ENCODE measurements at places on chromosomes 3 and 15.

- peak; percentile 71 for DNase-seq
These were observed 42.5 kb downstream of the TAMM41 start for GRCh38 chr3:11803977-11804892.

DNA sequence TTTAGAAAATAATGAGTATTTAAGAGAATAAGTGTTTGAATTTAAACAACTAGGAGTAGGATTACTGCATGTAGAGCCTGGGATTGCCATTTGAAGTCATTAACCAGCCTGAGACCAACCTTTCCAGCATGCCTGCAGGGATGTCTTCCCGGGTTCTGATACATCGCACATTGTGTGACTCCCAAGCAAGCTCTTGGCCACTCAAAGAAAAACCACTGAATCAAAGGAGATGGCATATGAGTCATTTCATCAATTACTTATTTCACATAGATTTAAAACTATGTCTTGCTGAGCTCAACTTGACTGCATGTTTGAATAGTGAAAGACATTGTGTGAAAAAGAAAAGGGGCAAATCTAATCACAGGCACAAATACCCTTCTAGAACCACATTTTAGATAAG lies 15.0 kb upstream of the THBS1 start:
- DNase-seq: no peak

- no peak for DNase-seq
These were observed 3.1 kb upstream of the CDV3 start for GRCh38 chr3:133570139-133570936.

DNA sequence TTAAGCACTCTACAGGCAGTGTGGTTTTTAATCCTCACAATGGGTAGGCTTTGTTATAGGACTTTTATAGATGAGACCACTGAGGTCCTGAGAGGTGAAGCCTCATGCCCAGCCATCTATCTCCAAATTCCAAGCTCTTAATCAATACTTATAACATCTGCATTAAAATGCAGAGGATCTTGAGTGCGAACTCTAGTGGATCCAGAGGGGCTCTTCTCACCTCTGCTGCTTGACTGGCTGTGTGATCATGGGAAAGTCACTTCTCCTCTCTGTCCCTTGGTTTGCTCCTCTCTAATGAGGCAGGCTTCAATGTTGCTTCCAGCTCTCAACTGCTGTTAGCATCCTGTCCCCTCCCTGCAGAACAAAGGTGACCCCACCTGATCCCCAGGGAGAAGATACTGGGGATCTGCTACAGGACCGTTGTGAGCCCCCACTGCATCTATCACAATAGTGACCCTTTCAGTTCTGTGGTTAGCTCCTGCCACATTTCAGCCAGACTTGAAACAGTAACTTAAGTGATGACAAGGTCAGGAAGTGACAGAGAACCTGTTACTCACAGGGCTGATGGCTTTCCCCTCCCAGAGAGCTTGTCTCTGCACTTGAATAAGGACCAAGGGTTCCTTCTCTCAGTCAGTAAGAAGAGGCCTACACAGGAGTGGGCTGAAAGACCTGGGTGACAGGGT lies 1.3 kb downstream of the SLC27A2 start:
- DNase-seq: no peak

DNA sequence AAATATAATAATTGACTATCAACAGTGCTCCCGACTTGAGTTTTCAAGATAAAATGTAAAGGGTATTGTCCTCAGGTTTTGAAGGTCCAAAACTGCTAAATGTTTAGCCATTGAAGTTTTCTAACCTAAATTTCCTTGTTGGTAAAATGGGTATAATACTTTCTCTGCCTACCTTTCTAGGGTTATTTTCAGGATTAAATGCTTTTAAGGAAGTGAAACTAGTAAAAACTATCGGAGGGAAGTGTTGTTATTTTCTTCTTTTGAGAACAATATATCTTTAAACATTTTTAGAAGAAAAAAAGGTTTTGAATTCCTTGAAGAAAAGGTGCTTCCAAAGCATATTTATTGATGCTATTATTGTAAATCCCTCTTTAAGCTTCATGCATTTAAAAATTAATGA lies 67.3 kb downstream of the FILIP1L start:
- DNase-seq: no peak

- DNase-seq: no peak
These were observed 775.3 kb upstream of the ARPP21 start for GRCh38 chr3:34864011-34864410.

GRCh38 chr3:124217542-124217941 lies 225.6 kb upstream of the ROPN1 start:
- peak; percentile 68 for DNase-seq

DNA sequence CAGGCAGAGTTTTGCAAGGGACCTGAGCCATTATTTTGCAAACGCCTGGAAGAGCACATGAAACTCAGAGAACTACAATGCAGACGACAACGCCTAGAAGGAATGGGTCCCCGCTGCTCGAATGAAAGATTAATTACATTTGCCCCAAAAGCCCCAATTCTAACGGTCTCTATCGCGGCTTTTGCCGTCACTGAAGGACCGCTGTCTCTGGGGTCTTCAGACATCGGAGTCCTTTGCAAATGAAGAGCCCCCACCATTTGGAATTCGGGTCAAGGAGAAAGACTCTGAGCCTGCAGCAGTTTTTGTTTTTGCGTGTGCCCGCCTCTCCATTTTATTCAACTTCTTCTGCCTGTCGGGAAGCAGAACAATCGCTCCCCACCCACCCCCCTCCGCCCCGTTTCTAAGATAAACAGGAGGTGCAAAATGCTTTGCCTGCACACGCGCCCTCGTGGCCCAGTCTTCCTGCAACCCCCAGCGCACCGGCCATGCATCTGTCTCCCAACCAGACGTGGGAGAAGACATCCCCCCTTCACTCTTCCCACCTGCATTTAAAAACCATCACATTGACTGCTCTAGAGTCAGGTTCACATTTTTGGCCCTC lies 13.5 kb downstream of the SOX2 start:
- no peak for DNase-seq

GRCh38 chr15:64011736-64012135 lies 34.5 kb downstream of the DAPK2 start:
- DNase-seq: no peak

GRCh38 chr15:81859737-81860516 lies 185.9 kb downstream of the MEX3B start:
- DNase-seq: peak; percentile 83

DNA sequence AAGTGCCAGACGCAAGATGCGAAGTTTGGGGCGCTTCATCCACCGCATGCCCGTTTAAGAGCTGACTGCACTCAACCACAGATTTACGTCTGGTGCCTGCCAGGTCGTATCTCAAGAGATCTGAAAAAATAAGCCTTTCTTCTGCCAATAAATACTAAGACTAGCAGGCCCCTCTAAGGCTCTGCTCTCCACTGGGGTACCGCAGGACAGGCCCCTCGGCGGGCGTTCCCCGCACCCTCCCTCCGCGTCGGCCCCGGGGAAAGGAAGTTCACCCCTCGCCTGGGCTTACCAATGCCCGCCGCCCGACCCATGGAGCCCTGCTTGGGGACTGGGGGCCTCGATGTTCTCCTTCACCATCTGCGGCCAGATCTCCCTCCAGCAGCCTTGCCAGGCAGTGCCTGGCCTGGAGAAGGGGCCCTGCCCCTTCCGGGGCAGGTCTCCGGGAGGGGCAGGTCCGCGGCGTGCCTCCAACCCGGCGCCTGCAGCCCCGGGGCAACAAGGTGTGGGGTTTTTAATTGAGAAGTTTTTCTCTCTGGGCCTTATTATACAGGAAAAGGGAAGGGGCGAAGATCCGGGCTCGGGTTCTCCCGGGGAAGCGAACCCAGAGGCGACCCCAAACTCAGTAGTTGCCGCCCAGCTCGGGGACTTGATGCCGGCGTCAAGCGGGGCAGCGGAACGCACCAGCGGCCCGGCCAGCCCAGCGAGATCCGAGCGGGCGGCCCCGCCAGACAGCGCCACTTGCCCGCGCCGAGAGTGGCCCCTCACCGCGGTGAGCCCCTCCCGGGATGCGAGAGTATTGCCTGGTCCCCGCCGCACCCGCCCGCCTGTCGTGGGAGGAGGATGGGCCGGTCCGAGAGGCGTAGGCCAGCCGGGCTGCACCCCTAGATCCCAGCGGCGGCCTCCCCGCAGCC lies 735 bp downstream of the GOLGA8B start:
- peak; percentile 64 for DNase-seq

DNA sequence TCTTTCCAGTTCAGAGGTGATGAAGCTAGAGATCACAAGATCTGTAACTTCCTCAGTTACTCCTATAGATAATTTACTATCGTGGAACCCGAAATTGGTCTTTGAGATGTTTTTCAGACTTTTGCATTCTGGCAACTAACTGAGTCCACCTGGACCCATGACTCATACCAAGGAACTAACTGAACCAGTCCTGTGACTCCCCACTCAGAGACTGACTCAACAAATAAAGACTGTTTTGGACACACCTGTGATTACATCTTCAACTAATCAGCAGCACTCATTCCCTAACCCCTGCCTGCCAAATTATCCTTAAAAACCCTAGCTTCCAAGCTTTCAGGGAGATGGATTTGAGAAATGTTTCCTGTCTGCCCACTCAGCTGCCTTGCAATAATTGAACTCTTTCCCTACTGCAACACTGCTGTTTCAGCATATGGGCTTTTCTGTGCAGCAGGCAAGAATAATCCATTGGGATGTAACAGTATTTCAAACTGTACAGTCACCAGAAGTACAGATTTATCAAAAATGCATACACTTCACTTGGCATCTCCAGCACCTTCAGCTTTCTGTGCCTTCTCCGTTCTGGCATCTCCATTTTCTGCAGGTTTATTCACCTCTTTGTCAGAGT lies 57.7 kb downstream of the GATM start:
- DNase-seq: no peak

DNA sequence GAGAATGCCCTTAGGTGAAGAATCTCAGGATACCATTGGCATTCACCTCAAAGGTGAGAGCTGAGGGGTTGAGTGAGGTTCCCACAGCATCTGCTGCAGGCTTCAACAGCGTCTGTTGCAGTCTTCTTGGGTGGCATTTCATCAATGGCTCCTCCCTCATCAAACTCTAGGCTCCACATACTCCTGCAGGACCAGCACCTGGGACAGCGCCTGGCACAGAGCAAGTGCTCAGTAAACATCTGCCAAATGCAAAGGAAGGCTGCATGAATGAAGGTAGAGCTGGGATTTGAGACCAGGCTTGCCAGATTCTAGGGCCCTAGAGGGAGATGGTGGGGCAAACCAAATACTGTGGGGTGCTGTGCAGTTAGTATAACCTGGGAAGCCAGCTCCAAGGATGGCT lies 9.6 kb downstream of the TRH start:
- DNase-seq: no peak

GRCh38 chr3:146390006-146390772 lies 79.2 kb downstream of the PLSCR2 start:
- DNase-seq: no peak

- no peak for DNase-seq
These were observed 224.4 kb downstream of the ZMAT3 start for GRCh38 chr3:178847190-178847589.

- no peak for DNase-seq
These were observed at the start of gene CCR3 for GRCh38 chr3:46242120-46242519. Gene CCR3 (plus strand): TSS chr3:46242460. CDS start chr3:46265159, 22,699 bp downstream.

DNA sequence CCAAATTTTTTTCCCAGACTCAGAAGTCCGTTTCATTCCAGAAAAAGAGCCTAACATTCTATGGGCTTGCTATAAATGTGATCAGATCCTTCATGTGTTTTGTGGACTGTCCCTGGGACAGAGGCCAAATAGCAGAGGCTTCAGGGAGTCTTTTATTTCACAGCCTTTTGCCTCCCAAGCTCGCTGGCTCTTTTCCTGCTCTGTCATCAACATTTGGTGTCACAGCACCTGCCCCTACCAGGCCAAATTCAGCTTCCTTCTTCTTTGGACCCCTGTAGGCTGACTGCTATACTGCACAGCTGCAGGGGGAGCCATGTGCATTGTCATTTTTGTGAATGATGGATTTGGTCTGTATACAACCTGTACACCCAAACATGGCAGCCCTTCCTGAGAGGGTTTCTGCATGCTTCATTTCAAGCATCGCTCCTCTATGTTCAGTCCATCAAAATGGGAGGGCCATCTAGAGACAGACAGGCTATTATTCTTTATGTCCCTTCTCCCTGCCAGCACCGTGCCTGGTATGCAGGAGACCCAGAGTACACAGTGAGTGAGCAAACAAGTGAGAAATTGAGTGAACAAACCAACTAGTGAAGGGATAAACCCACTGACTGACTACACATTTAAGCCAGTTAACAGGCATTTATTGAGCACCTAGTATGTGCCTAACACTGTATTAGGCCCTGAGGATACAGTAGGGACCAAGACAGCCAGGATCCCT lies 17.9 kb upstream of the RPP14 start:
- DNase-seq: peak; percentile 73

- no peak for DNase-seq
These were observed 47.2 kb upstream of the IREB2 start for GRCh38 chr15:78390826-78391225.

DNA sequence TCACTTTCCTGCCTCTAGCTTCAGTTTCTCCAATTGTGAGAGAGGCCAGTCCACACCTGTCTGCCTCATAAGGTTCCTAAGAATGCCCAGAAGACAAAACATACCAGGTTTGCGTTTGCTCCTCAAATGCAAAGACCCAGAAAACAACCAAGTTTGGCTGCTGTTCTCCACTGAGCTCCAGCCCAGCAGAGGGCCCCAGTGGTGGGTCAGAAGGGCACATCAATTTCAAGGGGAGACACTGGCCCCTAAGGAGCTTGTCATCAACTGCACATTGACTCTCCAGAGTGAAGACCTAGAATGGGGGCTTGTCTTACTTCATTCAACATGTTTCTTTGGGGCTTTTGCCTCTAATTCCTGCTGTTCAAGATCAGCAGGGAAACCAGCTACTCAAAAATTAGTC lies 127.9 kb upstream of the SLC6A11 start:
- no peak for DNase-seq

DNA sequence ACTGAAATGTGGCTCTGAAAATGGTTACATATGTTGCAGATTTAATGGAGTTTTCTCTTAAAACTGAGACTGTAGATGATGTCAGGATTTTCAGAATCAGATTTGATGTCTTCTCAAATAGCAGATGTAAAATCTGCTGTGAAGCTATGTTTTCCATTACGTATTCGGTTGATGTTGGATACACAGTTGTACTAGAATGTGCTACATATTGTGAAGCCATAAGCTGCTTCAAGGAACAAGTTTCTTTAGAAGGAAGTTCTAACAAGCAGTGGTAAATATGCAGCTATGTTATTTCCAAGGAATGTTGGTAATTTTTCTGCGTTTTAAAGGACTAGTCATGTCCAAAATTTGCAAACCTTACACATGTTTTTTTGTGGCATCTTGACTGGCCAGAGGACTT lies 197.7 kb downstream of the RBMS3 start:
- DNase-seq: no peak

DNA sequence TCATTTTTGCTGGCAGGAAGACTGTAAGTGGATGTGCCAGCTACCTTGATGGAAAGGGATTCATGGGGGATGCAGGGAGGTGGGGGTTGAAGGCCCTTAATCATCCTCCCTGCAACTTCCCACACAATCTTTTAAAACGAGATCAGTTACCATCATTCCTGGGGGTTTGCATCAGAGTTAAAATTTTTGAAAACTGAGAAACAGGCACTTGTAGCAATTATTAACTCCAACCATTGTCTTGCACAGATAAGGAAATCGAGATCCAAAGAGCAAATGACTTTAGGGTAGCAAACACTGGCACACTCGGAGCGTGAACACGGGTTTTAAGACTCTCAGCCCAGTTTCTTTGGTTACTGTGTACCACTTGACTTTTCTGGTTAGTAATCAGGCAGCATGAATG lies 41.9 kb downstream of the GPD1L start:
- DNase-seq: no peak

GRCh38 chr15:51310064-51310463 lies 28.3 kb downstream of the CYP19A1 start:
- DNase-seq: no peak

Data from RPMI8226 (cell line).